MV-4-11 (cell line): ENCODE measurements at places on chromosomes 1 and 21.

- DNase-seq: no peak
These were observed 399.2 kb upstream of the VAMP3 start for GRCh38 chr1:7371926-7372325.

DNA sequence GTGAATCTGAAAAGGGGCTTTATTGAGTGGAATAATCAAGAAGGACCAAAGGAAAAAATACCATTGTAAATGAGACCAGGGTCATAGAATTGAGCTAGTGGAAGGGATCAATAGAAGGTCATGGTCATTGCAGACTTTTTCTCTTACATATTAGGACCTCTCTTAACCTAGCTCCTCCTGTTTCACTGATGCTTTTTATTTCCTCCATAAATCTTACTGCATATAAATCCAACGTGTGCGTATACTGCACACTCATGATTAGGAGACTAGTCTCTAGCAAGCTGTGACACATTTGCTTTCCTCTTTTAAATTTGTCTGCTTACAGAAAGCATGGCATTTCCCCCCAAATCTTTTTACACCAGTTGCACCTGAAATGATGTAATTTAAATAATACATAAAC is 179.6 kb upstream of the B3GALT2 start:
- no peak for DNase-seq

DNA sequence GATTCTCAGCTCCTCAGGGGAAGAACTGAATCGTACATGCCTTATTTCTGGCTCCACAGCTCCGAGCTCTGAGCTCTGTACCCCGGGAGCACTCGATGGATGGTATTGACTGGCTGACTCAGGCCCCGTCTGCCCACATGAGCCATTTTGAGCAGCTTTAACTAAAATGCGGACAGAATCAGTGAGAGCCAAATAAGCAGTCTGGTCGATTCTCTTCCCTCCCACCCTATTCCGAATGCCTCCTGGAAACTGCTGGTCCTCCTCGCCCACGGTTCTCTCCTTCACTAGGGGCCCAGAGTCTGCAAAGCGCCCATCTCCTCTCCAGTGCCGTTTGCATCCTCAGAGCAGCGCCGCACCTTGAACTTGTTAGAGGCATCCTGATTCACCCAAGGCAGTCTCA is 125.9 kb upstream of the IRF2BP2 start:
- DNase-seq: no peak

DNA sequence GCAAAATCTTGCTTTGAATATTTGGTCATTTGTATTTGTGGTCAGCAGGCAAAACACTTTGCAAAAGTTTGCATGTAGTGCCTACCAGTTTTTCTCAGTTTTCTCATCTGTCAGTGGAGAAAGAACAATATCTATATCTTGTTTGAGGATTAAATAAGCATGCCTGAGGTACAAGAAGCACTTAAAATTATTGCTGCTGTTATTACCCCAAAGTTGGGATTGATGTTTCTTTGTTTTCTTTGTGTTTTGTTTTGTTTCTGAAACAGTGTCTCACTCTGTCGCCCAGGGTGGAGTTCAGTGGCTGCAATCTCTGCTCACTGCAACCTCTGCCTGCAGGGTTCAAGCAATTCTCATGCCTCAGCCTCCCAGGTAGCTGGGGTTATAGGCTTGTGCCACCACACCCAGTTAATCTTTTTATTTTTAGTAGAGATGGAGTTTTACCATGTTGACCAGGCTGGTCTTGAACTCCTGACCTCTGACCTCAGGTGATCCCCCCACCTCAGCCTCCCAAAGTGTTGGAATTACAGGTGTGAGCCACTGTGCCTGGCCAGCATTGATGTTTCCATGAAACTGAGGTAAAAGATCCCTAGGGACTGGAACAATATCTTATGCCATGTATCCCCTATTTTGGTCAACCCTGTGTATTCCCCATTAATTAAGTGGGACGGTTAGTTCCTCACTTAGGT is 15.9 kb downstream of the RAP1A start:
- DNase-seq: no peak

- DNase-seq: no peak
These were observed 228.2 kb downstream of the DNM3 start for GRCh38 chr1:172069534-172069933.

DNA sequence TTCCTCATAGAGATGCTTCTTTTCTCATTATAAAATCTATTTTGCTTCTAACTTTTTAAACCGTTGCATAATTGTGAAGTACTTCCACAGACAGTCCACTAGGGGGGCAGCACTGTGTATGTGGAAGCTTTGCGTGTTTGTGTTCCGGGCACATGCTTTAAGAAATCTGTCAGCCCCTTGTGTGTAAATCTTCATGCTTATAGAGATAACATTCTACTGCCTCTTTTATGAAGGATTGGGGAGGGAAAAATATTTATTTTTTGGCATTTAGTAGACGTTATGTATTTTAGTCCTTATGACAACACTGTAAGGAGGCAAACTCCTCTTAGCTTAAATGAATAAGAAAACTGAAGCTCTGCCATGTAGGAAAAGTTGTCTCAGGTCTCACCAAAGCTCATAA is 157.3 kb upstream of the PTGFR start:
- DNase-seq: peak; percentile 11

DNA sequence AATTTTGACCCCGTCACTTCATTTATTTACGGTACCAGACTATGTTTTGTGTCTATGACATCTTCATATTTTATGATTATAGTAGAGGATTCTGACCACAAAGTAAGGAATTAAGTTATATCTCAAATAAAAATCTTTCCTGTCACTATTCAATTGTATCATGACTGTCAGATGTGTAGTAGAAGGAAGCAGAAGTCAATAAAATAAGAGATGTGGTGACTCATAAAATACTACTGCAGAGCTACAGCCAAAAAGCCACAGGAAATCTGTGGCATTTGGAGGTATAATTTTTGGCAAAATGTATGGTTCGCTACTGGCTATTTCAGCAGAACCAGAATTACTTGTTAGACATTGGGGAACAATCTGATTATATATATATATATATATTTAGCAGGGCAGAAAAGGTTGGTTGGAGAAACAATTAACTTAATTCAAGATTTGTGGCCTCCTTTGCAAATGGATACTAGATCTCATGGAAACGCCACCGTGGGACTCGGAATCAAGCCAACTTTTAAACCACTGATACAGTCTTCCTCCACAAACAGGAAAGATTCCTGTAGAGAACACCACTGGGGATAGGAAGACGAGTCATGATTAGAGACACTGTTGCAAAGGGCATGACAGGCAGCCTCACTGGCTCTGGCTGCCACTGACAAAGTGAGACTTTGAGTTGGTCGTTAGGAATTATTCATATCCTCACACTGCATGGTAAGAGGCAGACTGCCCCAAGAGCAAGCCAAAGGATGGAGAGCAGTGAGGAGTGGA is 5.1 kb downstream of the FCRL2 start:
- peak; percentile 63 for DNase-seq
